Progenitor cell of endocrine pancreas (in vitro differentiated cells): ENCODE measurements at places on chromosomes 7 and 10.

- DNase-seq: no peak
- H3K36me3 ChIP-seq: peaks cover 2% of the 10 kb centered on the region
- no peaks in the 10 kb centered on the region for H3K27me3 ChIP-seq
- no peak overlapping the region for H3K4me3 ChIP-seq
These were observed 188.0 kb downstream of the PPP1R9A start for GRCh38 chr7:95095259-95095965.

DNA sequence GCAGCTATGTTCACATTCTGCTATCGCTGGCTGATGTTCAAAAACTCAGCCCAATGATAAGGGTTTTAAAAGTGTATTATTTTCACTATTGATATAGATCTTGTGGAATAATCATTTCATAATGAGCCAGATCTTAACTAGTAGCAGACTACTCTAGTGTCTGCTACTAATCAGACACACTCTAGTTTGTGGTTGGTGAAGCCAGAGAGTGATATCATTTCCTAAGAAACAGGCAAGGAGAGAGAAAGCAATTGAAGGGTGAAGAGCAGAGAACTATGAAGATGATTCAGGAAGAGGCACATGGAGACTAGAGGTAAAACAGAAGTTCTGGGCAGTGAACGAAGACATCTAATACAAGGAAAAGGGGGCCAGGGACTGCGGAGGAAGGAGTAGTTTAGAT, 58.2 kb upstream of the BET1 start:
- DNase-seq: no peak
- no peak overlapping the region for H3K4me3 ChIP-seq
- no peak overlapping the region for H3K27ac ChIP-seq

DNA sequence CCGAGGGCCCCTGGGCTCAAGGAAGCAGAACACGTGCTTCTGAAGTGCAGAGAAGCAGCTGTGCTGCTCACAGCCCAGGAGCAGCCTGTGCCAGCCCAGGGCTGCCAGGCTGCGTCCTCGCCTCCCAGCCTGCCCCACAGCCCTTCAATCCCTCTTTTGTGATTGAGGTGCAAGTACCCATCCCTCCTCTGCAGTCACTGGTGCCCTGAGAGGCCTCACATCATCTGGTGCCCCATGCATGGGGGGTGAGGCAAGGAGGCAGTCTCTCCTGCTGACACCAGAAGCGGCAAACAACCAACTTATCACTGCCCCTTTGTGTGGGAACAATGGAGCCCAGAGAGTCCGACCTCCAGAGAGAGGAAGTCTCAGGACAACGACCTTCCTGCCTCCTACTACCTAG, 49.8 kb upstream of the FGFR2 start:
- no peak for DNase-seq
- no peak overlapping the region for H3K4me3 ChIP-seq
- H3K4me1 ChIP-seq: no peaks in the 10 kb centered on the region
- no peak overlapping the region for H3K27ac ChIP-seq

DNA sequence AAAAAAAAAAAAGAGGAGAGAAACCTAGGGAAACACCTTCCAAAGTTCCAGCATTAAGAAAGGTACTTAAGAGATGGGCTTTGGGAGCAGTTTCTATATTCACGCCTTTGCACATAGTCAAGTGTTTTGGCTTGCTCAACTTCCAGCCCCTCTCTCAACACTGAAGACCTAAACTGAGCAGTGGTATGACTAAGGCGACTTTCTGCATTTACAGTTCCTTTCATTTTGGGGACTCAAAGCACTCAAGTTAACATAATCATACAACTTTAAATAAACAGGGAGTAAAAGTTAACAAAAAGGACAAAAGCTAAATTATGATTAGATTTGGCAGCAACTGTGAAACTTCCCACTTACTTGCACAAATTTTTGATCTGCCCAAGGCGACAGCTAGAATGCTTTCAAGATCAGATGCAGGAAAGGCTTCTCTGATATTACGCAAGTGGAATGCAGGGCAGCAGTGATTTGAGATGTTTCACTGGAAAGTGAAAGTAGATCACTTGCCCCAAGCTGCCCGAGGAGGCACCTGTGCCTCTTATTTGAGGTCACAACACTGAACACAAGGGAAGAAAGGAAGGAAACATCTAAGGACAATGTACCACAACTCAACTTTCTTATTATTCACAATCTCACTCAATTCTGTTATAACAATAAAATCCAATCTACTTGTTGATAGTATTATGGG, 199.5 kb downstream of the SKAP2 start:
- H3K27ac ChIP-seq: no peak overlapping the region
- H3K4me1 ChIP-seq: peaks cover 2% of the 10 kb centered on the region
- H3K4me3 ChIP-seq: no peak overlapping the region
- H3K36me3 ChIP-seq: no peaks in the 10 kb centered on the region
- H3K27me3 ChIP-seq: no peaks in the 10 kb centered on the region
- no peak for DNase-seq

- peak; percentile 32 for DNase-seq
- no peaks in the 10 kb centered on the region for H3K27me3 ChIP-seq
- no peak overlapping the region for H3K4me3 ChIP-seq
- peak overlapping the region; percentile 92 for H3K27ac ChIP-seq
- peaks cover 42% of the 10 kb centered on the region for H3K4me1 ChIP-seq
These were observed 82.7 kb upstream of the C1GALT1 start for GRCh38 chr7:7099584-7100014.

DNA sequence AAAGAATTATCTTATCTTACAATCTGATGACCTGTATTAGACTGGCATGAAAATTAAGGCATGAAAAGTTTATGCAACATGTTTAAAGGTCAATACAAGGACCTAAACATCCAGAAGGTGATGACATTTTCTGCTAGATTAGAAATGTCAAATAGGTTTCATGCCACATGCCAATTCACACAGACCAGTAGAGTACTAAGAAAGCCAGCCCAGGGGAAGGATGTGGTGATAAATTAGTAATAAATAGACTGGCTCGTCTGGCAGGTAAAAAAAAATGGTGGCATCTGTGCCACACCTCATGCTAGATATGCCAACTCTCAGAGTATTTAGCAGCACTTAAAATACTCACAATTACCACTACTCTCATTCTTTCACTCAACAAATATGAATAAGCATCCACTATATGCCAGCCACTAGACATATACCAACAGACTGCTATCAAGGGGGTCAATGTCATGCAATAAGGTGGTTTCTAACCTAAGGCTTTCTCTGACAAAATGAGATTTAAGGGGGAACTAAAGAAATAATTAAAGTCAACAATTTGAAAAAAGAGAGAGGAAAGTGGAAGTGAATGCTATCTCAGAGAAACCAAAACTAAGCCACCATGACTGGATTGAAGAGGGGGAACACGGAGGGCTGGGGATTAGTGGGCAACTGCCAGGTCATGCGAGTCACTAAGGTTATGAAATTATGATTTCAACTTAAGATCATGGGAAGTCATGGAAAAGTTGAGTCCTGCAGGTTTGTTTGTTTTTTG, 83.5 kb downstream of the SGMS1 start:
- H3K27me3 ChIP-seq: no peaks in the 10 kb centered on the region
- H3K36me3 ChIP-seq: peaks cover 2% of the 10 kb centered on the region
- DNase-seq: no peak
- peaks cover 16% of the 10 kb centered on the region for H3K4me1 ChIP-seq
- no peak overlapping the region for H3K4me3 ChIP-seq

DNA sequence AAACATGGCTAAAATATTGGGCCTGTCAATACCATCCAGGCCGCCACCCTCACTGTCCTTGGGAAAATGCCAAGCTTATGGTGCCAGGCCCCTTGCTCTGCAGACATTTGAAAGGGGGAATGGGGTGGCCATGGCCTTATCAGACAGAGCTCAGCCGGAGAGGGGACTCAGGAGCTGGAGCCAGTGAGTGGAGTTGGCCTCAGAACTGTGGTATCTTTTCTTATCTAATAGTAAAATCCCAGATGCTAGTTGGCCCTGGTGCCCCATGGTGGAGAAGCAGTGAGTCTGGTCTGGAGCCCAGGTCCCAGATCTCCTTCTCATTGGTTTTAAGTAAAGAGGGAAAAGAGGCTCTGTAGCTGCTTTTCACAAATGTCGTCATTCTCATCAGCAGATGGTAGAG, 49.6 kb upstream of the SORCS3 start:
- no peak overlapping the region for H3K4me3 ChIP-seq
- no peak for DNase-seq
- H3K4me1 ChIP-seq: no peaks in the 10 kb centered on the region
- H3K27me3 ChIP-seq: peaks cover 12% of the 10 kb centered on the region

- H3K36me3 ChIP-seq: no peaks in the 10 kb centered on the region
- peaks cover 6% of the 10 kb centered on the region for H3K27me3 ChIP-seq
- H3K4me3 ChIP-seq: no peak overlapping the region
- no peak overlapping the region for H3K27ac ChIP-seq
- no peaks in the 10 kb centered on the region for H3K4me1 ChIP-seq
- no peak for DNase-seq
These were observed 6.0 kb downstream of the SRGN start for GRCh38 chr10:69093933-69094332.

- no peak overlapping the region for H3K4me3 ChIP-seq
- no peaks in the 10 kb centered on the region for H3K36me3 ChIP-seq
- DNase-seq: no peak
- no peak overlapping the region for H3K27ac ChIP-seq
- H3K27me3 ChIP-seq: peaks cover 15% of the 10 kb centered on the region
These were observed 98.1 kb downstream of the MICALL2 start for GRCh38 chr7:1361016-1361755.

DNA sequence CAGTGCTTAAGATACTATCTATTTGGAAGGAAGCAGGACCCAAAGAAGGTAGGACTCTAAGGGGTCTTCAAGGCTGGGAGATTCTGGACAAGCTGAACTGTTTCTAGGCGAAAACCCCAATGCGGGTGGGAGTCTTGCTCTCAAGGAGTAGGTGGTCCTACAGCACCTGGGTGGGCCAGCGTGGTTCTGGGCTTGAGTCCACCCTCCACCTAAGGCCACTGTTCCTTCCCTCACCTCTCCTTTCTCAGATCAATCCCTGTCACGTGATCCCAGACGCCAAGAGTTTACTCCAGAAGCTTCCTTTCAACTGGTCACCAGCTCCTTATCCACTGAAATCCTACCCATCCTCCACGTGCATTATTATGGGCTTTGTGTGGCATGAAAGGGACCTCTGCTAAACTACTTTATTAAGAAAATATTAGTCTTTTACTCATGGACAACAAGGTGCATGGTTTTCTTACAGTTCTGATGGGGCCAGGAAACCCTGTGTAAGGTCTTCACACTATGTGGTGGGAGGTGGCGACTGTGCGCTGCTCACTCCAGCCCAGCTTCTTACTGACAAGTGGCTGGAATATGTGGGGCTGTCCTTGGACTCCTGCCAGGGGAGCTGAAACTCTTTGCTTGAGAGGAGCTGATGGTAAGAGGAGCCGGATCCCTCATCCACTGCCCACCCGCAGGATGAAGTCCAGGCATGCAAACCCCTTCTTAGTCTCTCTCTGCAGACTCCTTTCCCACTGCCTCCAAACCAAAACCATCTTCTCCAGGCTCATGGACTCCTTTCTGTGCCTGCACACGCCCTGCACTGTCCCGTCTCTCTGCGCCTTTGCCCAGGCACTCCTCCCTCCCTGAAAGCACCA, 1.6 kb downstream of the ZNF746 start:
- peaks cover 19% of the 10 kb centered on the region for H3K4me1 ChIP-seq
- peaks cover 16% of the 10 kb centered on the region for H3K27me3 ChIP-seq
- peaks cover 10% of the 10 kb centered on the region for H3K36me3 ChIP-seq

DNA sequence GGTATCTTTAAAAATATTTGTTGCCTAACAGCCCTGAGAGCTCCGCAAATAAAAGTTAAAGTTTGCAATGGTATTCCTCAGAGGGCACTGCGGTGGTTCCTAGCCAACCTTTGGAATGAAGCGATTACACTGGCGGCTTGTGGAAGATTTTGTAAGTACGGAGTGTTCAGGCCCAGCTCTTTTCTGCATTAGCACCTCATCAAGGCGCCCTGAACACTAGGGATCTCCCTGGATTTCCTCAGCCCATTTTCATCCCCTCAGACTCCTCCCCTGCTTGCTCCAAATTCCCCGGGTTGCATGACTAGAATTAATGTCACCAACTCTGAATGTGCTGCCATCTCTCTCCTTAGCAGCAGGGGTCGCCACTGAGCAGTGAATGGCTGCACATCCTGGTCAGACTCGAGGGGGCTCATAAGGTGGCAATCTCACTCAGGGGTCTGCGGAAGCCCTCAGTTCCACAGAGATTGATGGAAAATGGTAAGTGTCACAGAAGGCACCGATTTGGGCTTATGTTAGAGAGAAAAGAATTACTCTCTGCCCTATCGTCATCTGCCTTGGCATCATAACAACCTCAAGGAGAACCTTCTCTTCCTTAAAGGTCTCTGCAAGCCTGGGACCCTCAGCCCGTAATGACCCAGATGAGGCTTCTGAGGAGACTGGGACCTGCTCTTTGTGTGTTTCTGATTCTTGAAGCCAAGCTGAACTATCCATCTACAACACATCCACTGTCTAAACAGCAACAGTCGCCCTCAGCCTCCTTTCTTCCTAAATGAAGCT, 262.8 kb upstream of the AOAH start:
- DNase-seq: peak; percentile 52
- H3K4me1 ChIP-seq: peaks cover 34% of the 10 kb centered on the region
- H3K27me3 ChIP-seq: no peaks in the 10 kb centered on the region
- H3K27ac ChIP-seq: no peak overlapping the region

GRCh38 chr10:129470103-129470851, 3.2 kb downstream of the MGMT start:
- H3K27me3 ChIP-seq: no peaks in the 10 kb centered on the region
- no peaks in the 10 kb centered on the region for H3K36me3 ChIP-seq
- DNase-seq: no peak
- H3K27ac ChIP-seq: no peak overlapping the region
- H3K4me3 ChIP-seq: no peak overlapping the region
- H3K4me1 ChIP-seq: peaks cover 6% of the 10 kb centered on the region

DNA sequence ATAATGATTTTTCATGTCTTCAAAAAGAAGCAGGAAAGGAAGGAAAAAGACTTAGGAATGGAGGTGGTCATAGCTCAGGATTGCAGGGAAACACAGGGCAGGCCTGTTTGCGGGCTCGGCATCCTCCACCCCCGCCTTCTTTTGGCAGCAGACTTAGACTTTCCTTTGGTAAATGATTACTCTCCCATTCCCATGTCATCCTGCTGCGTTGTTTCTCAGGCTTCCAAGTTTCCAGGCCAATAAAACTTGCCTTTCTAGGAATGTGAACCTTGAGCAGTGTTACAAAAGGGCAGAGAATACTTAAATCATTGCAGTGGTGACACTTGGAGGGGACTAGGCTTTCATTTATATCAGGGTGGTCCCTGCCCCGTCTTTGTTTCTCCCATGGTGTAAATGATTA, 34.0 kb upstream of the DGKB start:
- no peaks in the 10 kb centered on the region for H3K36me3 ChIP-seq
- H3K27me3 ChIP-seq: no peaks in the 10 kb centered on the region
- peaks cover 18% of the 10 kb centered on the region for H3K4me1 ChIP-seq
- no peak overlapping the region for H3K4me3 ChIP-seq
- peak overlapping the region; percentile 38 for H3K27ac ChIP-seq
- no peak for DNase-seq

- H3K27me3 ChIP-seq: peaks cover 24% of the 10 kb centered on the region
- DNase-seq: peak; percentile 30
- no peaks in the 10 kb centered on the region for H3K36me3 ChIP-seq
These were observed 427.1 kb downstream of the GPAM start for GRCh38 chr10:111756217-111757061.
